Frontal cortex (tissue), 4 donors: ENCODE measurements at places on chromosomes 1 and 21. TPM values are rescaled to one million over a fixed set of nuclear protein-coding genes. Genes with fewer than 3 reads are reported as not detected.

DNA sequence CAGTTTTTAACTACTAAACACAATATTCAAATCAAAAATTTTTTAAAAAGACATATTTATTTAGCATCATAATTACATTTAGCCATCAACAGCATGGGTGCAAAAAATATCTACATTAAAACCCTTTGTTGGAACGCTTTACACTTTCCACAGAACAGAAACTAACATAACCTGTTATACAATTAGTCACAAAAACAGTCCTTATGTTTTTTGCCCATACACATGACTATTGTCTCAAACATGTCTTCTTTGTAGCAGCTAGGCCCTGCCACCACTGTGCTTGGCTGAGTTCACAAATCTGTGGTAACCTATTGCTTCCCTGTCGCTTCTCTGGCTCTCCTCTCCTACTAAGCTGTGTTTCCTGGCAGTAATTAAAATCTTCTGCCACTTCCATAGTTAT, 1350.0 kb upstream of the ADGRL2 start:
- no peak for DNase-seq

DNA sequence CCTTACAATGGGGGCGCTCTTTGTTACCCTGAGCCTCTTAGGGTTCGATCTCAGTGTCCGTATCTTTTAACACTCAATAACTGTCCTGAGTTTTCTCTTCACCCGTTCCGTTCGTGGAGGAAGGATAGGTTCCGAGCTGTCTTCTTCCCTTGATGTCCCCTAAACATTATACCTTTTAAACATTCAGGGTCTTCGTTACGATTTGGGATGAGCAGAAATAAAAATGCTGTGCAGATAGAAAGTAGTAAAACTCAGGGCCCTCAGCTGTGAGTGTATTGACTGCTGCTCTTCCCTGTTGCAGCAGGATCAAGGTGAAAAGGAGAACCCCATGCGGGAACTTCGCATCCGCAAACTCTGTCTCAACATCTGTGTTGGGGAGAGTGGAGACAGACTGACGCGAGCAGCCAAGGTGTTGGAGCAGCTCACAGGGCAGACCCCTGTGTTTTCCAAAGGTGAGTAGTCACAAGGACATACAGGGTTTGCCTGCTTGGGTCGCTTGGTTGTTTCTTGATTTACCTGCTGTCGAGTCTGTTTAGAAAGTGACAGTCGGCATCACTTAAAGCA, 784 bp downstream of the RPL11 start:
- no peak for DNase-seq

GRCh38 chr1:209927466-209927865, 10.6 kb upstream of the SYT14 start:
- DNase-seq = no peak

DNA sequence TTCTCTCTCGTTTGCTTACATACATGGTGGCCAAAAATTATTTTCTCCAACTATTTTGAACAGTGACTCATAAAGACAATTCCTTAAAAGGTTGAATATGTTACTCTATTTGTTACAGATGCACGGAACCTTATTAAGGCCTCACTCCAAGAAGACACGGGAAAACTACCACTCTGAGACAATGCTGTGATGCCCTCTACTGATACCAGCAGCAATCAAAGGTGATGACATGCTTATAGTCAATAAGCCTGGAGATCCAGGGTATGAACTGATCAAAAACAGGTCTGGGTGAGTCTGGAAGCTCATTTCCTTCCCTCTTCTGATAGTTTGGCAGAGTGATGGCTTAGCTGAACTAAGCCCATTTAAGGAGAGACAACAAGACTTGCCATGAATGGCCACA, 563.0 kb downstream of the LRRIQ3 start:
- DNase-seq = no peak

DNA sequence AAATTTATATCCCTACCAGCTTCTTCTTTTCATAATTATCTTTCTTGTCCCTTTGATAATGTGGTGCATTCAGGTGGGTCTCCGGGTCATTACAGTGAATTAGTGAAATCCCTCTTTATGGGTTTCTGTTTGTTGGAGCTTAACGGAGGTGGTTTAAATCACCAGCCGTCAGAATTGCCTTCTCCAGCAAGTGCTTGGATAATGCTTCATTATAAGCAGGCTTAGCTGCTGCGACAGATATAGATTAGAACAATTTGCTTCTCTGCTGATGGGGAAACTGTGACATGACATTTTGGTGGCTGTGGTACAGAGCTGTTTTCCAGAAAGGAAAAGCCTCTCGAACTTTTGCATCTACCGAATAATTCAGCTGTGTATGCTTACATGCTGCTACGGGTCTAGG, 56.9 kb downstream of the KAZN start:
- no peak for DNase-seq

GRCh38 chr21:45506241-45506817, 35.9 kb downstream of the SLC19A1 start:
- no peak for DNase-seq

- no peak for DNase-seq
These were observed 30.5 kb upstream of the WDTC1 start for GRCh38 chr1:27203946-27204345.

DNA sequence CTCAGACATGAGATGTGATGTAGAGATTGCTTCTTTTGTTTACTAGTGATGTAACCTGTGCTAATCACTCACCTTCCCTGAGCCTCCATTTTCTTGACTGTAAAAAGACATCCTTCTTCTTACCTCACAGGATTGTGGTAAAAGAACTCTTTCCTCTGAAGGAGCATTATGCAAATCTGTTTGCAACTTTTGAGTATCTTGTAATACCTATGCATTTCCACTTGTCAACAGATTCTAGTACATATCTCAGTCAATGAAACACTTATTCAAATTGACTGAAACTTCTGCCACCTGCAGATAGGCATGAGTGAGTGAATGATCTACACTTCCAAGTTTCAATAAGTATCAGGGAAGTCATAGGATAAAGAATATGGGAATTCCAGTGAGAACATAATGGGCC, 174.7 kb downstream of the HHIPL2 start:
- no peak for DNase-seq

DNA sequence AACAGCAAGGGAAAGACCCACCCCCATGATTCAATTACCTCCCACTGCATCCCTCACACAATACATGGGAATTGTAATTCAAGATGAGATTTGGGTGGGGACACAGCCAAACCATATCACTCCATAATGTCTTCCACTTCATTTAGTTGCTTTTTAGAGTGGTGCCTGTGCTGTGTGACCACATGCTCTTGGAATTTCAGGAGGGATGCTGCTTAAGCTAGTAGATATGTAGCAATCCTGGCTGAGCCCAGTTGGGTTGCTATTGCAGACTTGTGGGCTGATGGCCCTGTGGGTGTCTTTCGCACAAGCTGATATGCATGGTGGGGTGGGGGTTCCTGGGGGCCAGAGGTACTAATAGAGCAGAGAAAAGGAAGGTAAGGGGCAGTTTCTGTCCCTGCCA, 160.4 kb upstream of the SYT6 start:
- DNase-seq = no peak

DNA sequence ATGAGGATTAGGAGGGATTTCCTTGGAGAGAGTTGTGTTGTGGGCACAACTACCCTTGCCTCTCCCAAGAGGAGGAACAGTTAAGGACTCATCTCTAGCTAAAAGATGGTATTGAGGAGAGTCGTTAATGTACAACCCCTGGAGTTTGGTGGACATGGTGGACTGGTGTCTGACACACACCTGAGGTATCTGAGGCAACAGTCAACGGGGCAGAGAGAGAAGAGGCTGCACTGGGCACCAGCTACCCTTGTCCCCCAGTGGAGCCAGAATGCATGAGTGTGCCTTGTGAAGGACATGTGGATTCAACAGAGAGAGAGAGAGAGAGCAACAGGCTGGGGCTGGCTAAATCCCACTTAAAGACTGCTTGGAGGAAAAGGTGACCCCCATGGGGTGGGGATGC, 13.0 kb downstream of the RAB7B start:
- no peak for DNase-seq

- DNase-seq = no peak
These were observed 26.0 kb downstream of the PTBP2 start for GRCh38 chr1:96747565-96747964.

DNA sequence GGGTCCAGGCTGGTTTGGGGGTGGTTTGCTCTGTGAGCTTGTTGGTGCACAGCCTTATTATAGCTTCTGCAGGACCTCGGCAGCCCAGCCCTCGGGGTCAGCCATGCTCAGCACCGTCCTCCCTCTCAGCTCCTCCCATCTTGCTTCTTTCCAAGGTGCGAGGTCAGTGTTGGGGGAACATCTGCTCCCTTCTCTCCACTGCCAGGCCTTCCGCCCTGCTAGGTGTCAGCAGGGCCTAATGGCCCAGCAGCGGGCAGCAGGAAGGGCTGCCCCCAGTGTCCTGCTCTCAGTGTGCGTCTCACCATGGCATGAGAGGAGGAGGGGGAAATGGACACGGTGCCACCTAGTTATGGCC, 36.5 kb upstream of the LRRC3 start:
- no peak for DNase-seq

DNA sequence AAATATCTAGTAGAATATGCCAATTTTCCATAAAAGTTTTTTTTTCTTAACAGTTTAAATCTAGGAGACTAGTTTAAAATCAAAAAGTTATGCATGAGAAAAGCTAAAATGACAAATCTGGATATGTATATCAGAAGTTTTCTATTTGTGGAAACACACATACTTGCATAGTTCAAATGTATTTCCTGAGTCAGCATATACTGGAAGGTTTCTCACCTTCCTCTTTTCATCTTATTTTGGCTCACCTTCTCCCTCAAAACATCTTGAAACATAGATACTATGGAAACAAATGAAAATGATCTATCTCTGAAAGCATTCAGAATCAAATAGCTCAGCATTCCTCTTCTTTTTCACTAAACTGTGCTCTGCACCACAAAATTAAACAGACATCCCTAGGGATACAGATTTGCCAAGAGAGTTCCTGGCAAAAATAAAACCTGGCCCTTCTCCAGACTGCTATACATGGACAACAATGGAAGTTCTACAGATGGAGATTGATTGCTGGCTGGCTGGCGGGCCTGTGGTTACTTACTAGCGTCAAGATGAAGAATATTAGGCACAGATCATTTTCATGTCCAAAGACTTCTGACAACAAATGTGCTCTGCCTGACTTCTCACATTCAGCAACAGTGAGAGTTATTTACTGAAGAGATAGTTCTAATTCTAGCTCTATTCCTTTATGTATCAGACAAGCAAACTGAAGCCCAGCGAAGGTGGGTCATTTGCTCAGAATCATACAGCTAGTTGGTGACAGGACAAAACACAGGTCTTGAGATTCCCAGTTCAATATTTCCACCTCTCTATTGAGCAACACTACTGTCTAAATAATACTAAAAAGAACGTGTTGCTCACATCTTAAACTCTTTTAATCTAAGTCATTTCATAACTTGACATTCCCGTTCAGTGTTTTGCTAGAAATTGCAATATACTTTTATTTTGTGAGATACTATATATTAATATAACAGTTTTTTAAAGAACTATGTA, 26.6 kb downstream of the DIPK1A start:
- no peak for DNase-seq

- DNase-seq = no peak
These were observed 723.0 kb downstream of the PTPRU start for GRCh38 chr1:29959356-29959755.

- no peak for DNase-seq
These were observed 60.5 kb downstream of the SLC66A1 start for GRCh38 chr1:19372602-19373001.

DNA sequence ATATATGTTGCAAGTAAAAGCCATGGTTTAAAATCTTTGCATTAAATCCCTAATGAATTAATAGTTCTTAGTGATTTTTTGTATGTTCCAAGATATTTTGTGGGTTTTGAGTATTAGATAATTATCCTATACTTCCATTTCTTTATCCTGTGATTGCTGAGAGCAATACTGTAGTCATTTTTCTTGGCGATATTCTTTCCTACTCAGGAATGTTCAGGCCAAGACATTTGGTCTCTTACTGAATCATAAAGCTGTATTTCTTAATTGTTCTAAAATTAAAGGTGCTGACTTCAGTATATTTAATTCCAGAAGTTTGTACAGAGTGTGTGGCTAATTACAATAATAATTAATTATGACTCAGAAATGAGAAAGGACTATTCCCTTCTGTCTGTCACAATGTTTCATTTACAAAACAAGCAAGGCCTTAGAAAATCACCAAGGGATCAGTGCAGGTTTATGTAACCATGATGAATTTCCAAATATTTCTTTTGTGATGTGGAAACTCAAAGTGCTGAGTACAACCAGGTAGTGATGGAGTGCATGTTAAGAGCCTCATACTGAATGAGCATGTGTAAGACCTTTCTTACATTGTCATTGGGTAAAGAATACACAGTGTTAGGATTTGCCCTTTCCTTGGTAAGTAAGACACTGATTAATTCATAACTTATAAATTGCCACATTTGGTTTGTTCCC, 161.2 kb downstream of the HMCN1 start:
- no peak for DNase-seq

- DNase-seq = no peak
These were observed 123.3 kb upstream of the IFFO2 start for GRCh38 chr1:19079541-19080472.

GRCh38 chr1:38250356-38250755, 203.8 kb upstream of the POU3F1 start:
- no peak for DNase-seq

GRCh38 chr1:109397581-109398342, at the start of gene SORT1:
Gene SORT1, minus strand, starts transcription at chr1:109397918. Its CDS starts 26 bp downstream, at chr1:109397892.
- DNase-seq = peak; percentile 84

DNA sequence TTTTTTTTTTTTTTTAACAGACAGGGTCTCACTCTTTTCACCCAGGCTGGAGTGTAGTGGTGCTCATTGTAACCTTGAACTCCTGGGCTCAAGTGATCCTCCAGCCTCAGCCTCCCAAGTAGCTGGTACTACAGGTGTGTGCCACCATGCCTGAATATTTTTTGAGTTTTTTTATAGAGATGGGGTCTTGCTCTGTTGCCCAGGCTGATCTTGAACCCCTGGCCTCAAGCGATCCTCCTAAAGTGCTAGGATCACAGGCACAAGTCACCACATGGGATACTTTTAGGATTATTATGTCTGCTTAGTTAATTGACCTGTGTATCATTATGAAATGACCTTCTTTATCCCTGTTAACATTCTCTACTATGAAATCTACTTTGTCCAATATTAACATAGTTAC, 38.0 kb downstream of the RASSF5 start:
- DNase-seq = no peak

- DNase-seq = no peak
These were observed 126.9 kb upstream of the ATP1A1 start for GRCh38 chr1:116246174-116246573.

KRTAP10-4 gene
- total RNA-seq = not detected

CNR2 gene
- not detected for total RNA-seq

INAVA gene
- 0.82 TPM for total RNA-seq

HSD3B1 gene
- not detected for total RNA-seq

RIMKLA gene
- total RNA-seq = 31.4 TPM

RAD54L gene
- total RNA-seq = 0.82 TPM

OR2M3 gene
- under 0.01 TPM for total RNA-seq

HEYL gene
- total RNA-seq = 0.41 TPM

UTS2 gene
- not detected for total RNA-seq

SPRR4 gene
- not detected for total RNA-seq

CLDN17 gene
- total RNA-seq = not detected

CFHR1 gene
- 0.41 TPM for total RNA-seq

IL20 gene
- total RNA-seq = not detected

LINGO4 gene
- total RNA-seq = not detected

SMIM12 gene
- total RNA-seq = 7.7 TPM
